ENCODE measurements at places on chromosomes 16 and 17.
A peak's percentile ranks its signal among the peaks of the same experiment; 100 is the strongest.

DNA sequence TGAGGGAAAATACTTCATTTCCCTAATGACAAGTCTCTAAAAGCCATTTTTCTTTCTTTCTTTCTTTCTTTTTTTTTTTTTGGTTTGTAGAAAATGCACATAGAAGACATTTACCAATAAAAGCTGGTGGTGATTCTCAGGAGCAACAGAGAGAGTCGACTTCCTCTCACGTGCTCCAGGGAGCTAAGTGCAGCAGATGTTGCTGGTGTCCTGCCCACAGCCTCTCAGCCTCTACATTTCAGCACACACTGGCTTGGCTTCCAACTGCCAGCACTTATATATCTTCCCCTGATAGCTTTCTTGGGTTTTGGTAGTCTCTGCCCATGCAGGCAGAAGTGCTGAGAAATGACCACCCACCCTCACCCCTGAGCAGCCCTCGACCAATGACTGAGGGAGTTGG is 58.4 kb upstream of the MARCHF10 start:
- peaks cover 7% of the 10 kb centered on the region for H3K27me3 ChIP-seq
- no peak overlapping the region for H3K27ac ChIP-seq
- no peak for DNase-seq
- no peak overlapping the region for H3K4me3 ChIP-seq
- H3K36me3 ChIP-seq = no peaks in the 10 kb centered on the region

GRCh38 chr16:21614896-21615295 is 15.5 kb downstream of the METTL9 start:
- H3K27me3 ChIP-seq = no peaks in the 10 kb centered on the region
- no peak overlapping the region for H3K4me3 ChIP-seq
- H3K27ac ChIP-seq = no peak overlapping the region
- H3K4me1 ChIP-seq = no peaks in the 10 kb centered on the region
- no peak for DNase-seq
- peaks cover 41% of the 10 kb centered on the region for H3K36me3 ChIP-seq

GRCh38 chr16:27747946-27748345 is 198.0 kb downstream of the KATNIP start:
- H3K4me3 ChIP-seq = no peak overlapping the region
- no peaks in the 10 kb centered on the region for H3K27me3 ChIP-seq
- no peak overlapping the region for H3K27ac ChIP-seq

GRCh38 chr16:24536671-24537070 is 2.7 kb upstream of the RBBP6 start:
- H3K36me3 ChIP-seq = peaks cover 11% of the 10 kb centered on the region
- no peak overlapping the region for H3K4me3 ChIP-seq
- peaks cover 12% of the 10 kb centered on the region for H3K4me1 ChIP-seq

DNA sequence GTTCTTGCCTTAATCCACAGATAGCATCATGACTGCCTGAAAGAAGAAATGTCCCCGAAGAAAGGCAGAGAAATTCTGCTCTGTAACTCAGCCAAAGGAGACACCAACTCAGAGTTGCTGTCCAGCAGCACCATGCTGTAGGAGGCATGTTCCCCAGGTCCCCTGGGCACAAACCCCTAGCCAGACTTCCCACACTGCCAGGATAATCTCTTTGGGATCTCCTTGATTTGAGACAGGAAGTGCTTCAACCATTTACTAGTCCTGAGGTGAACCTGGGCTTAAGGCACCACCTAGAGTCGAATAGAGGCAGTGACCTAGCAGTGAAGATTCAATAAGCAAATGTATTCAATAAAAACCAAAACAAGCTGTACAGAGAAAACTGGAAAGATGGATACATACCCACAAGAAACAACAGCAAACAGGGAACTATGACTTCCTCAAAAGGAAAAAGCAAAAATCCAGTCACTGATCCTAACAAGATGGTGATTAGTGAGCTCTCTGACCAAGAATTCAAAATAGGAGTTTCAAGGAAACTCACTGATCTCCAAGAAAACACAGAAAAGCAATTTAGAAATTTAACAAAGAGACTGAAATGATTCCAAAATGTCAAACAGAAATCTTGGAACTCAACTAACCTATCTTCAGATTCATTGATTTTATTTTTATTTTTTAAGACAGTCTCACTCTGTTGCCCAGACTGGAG is 5.7 kb downstream of the OR4D2 start:
- peaks cover 20% of the 10 kb centered on the region for H3K27me3 ChIP-seq
- no peaks in the 10 kb centered on the region for H3K36me3 ChIP-seq
- no peak overlapping the region for H3K4me3 ChIP-seq
- DNase-seq = peak; percentile 43
- no peaks in the 10 kb centered on the region for H3K4me1 ChIP-seq

- H3K4me3 ChIP-seq = no peak overlapping the region
- no peak overlapping the region for H3K27ac ChIP-seq
- peaks cover 80% of the 10 kb centered on the region for H3K36me3 ChIP-seq
- no peak for DNase-seq
- no peaks in the 10 kb centered on the region for H3K4me1 ChIP-seq
These were observed 23.5 kb downstream of the SNN start for GRCh38 chr16:11691771-11692170.

- H3K27me3 ChIP-seq = peaks cover 18% of the 10 kb centered on the region
- no peak overlapping the region for H3K4me3 ChIP-seq
- H3K36me3 ChIP-seq = no peaks in the 10 kb centered on the region
- no peaks in the 10 kb centered on the region for H3K4me1 ChIP-seq
These were observed 36.1 kb downstream of the HNF1B start for GRCh38 chr17:37708616-37709212.

DNA sequence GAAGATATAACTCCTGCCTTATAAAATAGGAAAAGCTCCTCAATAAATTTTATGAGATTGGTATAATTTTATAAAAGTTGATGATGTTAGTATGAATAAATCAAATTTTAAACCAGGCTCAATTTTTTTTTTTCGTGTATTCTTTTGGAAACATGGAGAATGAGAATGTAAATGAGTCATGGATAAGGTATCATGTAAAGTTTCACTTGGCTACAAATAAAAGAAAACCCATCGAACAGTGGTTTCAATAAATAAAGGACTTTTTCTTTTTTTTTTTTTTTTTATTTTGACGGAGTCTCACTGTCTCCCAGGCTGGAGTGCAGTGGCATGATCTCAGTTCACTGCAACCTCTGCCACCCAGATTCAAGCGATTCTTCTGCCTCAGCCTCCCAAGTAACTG is 67.3 kb downstream of the PHKB start:
- no peaks in the 10 kb centered on the region for H3K27me3 ChIP-seq
- no peak overlapping the region for H3K4me3 ChIP-seq
- peaks cover 21% of the 10 kb centered on the region for H3K36me3 ChIP-seq
- DNase-seq = no peak
- no peak overlapping the region for H3K27ac ChIP-seq

GRCh38 chr17:45346216-45347015 is 29.6 kb upstream of the MAP3K14 start:
- no peaks in the 10 kb centered on the region for H3K36me3 ChIP-seq
- peaks cover under 1% of the 10 kb centered on the region for H3K27me3 ChIP-seq
- no peak for DNase-seq
- no peaks in the 10 kb centered on the region for H3K4me1 ChIP-seq
- no peak overlapping the region for H3K27ac ChIP-seq

GRCh38 chr16:74723256-74723655 is 22.6 kb upstream of the MLKL start:
- H3K4me1 ChIP-seq = no peaks in the 10 kb centered on the region
- DNase-seq = no peak
- H3K36me3 ChIP-seq = no peaks in the 10 kb centered on the region
- H3K27me3 ChIP-seq = no peaks in the 10 kb centered on the region
- H3K27ac ChIP-seq = no peak overlapping the region

- peaks cover 46% of the 10 kb centered on the region for H3K4me1 ChIP-seq
- peaks cover 11% of the 10 kb centered on the region for H3K36me3 ChIP-seq
- no peaks in the 10 kb centered on the region for H3K27me3 ChIP-seq
- peak overlapping the region; percentile 3 for H3K4me3 ChIP-seq
- H3K27ac ChIP-seq = peak overlapping the region; percentile 97
These were observed 242.8 kb upstream of the PSMD7 start for GRCh38 chr16:74053826-74054225.

DNA sequence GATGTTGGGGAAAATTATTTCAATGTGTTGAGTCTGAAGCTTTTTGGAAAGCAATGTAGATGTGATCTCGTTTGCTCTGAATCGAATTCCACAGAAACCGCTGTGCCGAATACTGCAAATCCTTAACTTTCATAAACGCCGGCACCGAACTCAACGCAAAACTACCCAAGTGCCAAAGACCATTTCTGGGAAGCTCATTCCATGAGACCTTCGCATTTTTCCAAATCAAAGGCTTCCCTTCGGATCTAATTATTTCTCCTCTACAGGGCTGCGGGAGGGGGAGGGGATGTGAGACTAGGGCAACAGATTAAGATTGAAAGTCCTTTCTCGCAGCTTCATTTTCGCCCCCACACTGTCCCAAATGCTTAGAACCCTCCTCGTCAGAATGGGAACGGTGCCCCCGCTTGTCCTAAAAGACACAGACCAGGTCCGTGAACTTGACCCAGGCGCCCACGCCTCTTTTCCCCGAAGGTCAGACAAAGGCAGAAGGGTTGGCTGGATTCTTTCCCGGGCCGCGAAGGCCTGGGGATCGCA is 4.0 kb downstream of the PRAC1 start:
- H3K36me3 ChIP-seq = no peaks in the 10 kb centered on the region
- no peaks in the 10 kb centered on the region for H3K4me1 ChIP-seq
- H3K27ac ChIP-seq = no peak overlapping the region
- no peak for DNase-seq

DNA sequence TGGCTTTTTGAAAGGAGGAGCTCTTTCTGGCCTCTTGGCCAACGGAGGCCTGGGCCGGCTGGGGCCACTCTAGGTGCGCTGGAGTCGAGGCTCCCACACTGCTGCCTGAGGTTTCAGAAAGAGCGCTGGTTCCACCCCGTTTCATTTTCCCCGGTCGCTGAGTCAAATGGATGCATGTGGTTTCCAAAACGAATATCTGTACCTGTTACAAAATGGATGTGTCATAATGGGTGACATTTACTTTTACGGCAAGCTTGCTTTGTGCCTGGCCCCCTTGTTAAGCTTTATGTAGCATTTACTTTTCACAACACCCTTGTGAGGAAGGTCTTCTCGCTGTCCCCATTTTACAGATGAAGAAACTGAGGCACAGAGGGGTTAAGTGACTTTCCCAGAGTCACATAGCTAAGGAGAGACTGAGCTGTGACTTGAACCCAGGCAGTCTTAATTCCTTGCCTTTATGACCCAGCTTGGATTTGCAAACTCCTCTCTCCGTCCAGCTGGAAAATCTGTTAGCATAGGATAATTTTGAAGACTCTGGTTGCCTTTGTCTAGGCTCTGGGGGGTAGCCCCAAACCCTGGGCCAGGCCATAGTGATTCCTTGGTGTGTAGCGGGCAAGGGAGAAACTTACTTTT is 10.6 kb downstream of the KSR1 start:
- H3K4me1 ChIP-seq = no peaks in the 10 kb centered on the region
- H3K4me3 ChIP-seq = no peak overlapping the region
- no peaks in the 10 kb centered on the region for H3K36me3 ChIP-seq
- H3K27me3 ChIP-seq = no peaks in the 10 kb centered on the region
- H3K27ac ChIP-seq = no peak overlapping the region

- H3K27ac ChIP-seq = no peak overlapping the region
- no peaks in the 10 kb centered on the region for H3K4me1 ChIP-seq
- H3K36me3 ChIP-seq = no peaks in the 10 kb centered on the region
- H3K4me3 ChIP-seq = no peak overlapping the region
- peaks cover 3% of the 10 kb centered on the region for H3K27me3 ChIP-seq
These were observed 500 bp downstream of the COX6A2 start for GRCh38 chr16:31427441-31428278.

- H3K4me3 ChIP-seq = peak overlapping the region; percentile 41
- DNase-seq = no peak
- no peaks in the 10 kb centered on the region for H3K27me3 ChIP-seq
- H3K27ac ChIP-seq = peak overlapping the region; percentile 82
These were observed 761 bp upstream of the MATCAP1 start for GRCh38 chr16:67184453-67184994.

DNA sequence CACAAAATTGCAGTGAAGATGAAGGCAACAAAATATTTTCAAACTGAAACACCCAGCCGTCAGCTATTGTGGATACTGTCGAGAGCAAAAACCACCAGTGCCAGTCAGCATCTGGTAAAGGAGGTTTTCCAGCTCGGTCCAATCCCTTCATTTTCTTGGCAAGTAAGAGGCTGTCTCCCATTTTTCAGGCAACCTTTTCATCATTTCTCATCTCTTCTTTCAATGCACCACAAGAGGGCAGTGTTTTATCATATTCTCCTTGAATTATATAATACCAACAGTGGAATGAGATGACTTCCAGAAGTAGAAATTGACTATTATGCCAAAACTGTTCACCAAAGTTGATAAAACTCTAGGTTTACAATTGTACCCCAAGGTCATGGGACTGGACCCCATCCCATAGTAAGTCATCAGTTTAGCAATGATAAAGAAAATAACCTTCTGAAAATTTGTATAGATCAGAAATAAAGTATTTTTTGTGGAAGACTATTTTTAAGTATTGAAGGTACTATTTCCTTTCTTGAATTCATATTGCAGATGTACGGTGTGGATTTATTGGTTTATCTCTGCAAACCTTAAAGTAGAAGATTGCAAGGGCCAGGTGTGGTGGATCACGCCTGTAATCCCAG is 16.8 kb downstream of the NQO1 start:
- no peak overlapping the region for H3K4me3 ChIP-seq
- no peak overlapping the region for H3K27ac ChIP-seq
- H3K27me3 ChIP-seq = no peaks in the 10 kb centered on the region
- DNase-seq = no peak

DNA sequence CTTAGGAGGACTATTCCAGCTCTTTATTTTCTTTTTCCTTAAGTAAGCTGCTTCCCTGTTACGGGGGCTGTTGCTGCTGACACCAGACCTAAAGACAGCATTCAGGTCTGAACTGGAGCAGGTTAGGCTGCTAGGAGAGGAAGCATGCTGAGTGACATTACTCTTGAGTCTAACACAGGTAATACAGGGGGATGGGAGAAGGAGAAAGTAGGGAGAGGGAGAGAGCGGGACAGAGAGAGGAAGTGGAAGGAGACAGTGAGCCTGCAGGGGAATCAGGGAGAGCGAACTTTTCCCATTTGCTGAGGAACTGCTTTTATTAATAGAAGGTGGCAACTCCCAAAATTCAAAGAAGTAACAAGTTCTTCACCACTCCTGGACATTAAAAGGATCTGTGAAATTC is 130.9 kb downstream of the PARN start:
- no peaks in the 10 kb centered on the region for H3K27me3 ChIP-seq
- DNase-seq = no peak
- no peaks in the 10 kb centered on the region for H3K4me1 ChIP-seq
- no peak overlapping the region for H3K27ac ChIP-seq
- no peaks in the 10 kb centered on the region for H3K36me3 ChIP-seq

GRCh38 chr17:48759288-48759687 is 30.7 kb upstream of the HOXB13 start:
- no peaks in the 10 kb centered on the region for H3K36me3 ChIP-seq
- no peak for DNase-seq
- peaks cover 18% of the 10 kb centered on the region for H3K27me3 ChIP-seq

DNA sequence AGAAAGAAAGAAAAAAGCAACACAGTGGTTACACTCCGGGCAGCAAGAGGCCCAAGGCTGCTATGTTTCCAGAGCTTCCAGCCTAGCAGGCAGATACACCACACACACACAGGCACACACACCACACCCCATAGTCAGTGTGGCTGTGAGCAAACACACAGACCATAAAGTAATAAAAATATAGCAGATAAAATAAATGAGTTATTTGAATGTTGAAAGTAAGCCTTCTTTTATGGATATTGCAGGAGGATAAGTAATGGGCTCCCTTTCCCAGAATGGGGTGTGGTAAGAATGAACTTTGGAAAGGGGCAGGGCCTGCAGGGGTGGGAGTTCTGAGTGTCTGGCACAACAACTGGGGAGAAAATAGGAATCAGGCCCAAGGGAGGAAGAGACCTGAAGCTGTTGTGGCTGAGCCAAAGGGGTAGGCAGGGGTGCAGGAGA is 4.8 kb upstream of the CDK5RAP3 start:
- no peaks in the 10 kb centered on the region for H3K36me3 ChIP-seq
- H3K27me3 ChIP-seq = no peaks in the 10 kb centered on the region
- H3K4me3 ChIP-seq = no peak overlapping the region
- DNase-seq = no peak
- H3K27ac ChIP-seq = no peak overlapping the region
- peaks cover 11% of the 10 kb centered on the region for H3K4me1 ChIP-seq

Measured in DND-41 (cell line).